ENCODE measurements at places on chromosomes 2 and 18.

GRCh38 chr18:10131460-10132395, 217.9 kb downstream of the VAPA start:
- DNase-seq: no peak

- DNase-seq: no peak
Observed at GRCh38 chr2:18454692-18455235, 105.7 kb downstream of the RDH14 start.

DNA sequence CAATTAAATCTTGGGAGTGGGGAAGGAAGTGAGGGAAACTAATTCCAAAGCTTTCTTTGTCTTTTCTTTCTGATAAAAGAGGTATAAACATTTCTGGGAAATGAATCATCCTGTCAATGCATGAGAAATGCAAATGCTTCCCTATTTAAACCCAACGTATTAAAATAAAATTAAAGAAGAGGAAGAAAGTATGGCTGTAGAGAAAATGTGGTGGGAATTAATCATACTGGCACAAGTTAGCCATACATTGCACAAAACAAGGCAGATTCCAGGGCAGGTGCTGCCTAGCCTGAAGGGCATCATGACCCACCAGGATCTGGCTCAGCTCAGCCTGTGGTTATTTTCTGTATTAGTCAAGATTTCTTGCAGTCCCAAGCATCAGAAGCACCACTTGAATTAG, 338.0 kb downstream of the NYAP2 start:
- no peak for DNase-seq

GRCh38 chr2:12479065-12479601, 237.6 kb upstream of the TRIB2 start:
- no peak for DNase-seq

GRCh38 chr2:101362316-101362715, 25.0 kb downstream of the CREG2 start:
- no peak for DNase-seq

GRCh38 chr2:49714454-49714853, 560.1 kb upstream of the FSHR start:
- DNase-seq: no peak

DNA sequence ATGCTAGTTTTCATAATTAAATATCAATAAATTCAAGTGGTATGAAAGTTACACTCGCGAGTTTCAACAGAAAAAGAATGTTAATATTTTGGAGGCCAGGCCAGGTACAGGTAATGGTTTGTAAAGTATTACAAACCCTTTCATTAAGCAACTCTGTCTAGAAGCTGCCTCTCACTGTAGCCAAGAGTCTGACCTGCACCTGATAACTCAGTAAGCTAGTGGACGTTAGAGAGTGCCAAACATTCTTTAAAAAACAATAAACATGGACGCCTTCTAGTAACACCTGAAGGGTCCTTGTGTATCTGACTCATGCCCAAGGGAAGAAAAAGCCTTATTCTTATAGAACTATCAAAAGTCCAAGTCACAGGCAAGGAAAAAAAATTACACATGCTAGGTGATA, 70.2 kb downstream of the MBD2 start:
- no peak for DNase-seq

DNA sequence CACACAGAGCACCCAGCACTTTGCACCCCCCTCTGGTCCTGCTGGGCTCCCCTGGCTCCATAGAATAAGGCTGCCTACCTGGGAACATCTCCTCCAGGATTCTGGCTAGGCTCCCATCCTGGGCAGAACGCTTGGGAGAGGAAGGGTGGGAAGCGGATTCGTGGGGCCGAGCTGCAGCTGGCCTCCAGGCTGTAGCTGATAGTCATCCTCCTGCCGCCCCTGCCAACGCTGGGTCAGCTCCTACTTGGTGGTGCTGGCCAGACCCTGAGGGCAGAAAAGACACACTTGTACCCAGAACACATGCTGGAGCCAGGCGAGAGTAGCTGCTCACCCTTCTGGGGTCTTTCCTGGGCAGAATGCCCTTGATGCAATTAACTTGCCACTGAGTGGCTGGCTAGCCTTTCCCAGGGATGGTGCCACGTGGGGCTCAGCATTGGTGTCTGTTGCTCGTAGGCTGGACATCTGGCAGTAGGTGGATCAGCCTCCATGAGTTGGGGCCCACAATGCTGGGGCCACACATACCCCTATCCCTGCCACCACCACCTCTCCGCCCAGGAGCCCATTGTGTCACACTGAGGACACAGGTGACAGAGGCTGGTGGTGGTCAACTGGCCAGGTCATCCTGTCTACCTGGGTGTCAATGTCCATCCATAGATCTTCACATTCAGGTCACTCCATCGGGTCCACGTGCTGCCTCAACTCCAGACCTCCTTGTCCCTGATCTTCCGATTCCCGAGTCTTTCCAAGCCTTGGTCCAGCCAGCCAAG, 112.8 kb downstream of the NDUFA10 start:
- no peak for DNase-seq

GRCh38 chr2:84873350-84873749, 7.5 kb downstream of the TRABD2A start:
- no peak for DNase-seq

GRCh38 chr2:71721362-71721665, 268.0 kb downstream of the DYSF start:
- DNase-seq: peak; percentile 50

GRCh38 chr2:229335877-229336346, 64.8 kb upstream of the PID1 start:
- no peak for DNase-seq

- peak; percentile 85 for DNase-seq
Observed at GRCh38 chr18:61998957-61999356, 106.2 kb upstream of the RNF152 start.

GRCh38 chr2:235957251-235957650, 210.9 kb downstream of the GBX2 start:
- no peak for DNase-seq

- peak; percentile 50 for DNase-seq
Observed at GRCh38 chr2:150133623-150134022, 353.8 kb downstream of the RND3 start.

GRCh38 chr2:128585706-128586105, 267.0 kb upstream of the HS6ST1 start:
- peak; percentile 22 for DNase-seq

- DNase-seq: no peak
Observed at GRCh38 chr2:130729322-130730299, 741 bp downstream of the GPR148 start.

DNA sequence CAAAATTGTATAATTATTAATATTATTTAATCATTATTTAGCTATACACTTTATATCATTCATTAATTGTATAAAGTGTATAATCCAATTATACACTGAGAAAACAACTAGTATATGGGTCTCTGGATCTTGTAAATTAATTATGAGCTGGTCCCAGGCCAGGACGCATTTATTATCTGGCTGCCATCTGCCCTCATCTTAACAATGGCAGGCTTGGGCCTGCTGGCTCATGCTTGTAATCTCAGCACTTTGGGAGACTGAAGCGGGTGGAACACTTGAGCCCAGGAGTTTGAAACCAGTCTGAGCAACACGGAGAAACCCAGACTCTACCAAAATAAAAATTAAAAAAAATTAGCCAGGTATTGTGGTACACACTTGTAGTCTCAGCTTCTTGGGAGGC, 502.2 kb upstream of the NRXN1 start:
- no peak for DNase-seq

DNA sequence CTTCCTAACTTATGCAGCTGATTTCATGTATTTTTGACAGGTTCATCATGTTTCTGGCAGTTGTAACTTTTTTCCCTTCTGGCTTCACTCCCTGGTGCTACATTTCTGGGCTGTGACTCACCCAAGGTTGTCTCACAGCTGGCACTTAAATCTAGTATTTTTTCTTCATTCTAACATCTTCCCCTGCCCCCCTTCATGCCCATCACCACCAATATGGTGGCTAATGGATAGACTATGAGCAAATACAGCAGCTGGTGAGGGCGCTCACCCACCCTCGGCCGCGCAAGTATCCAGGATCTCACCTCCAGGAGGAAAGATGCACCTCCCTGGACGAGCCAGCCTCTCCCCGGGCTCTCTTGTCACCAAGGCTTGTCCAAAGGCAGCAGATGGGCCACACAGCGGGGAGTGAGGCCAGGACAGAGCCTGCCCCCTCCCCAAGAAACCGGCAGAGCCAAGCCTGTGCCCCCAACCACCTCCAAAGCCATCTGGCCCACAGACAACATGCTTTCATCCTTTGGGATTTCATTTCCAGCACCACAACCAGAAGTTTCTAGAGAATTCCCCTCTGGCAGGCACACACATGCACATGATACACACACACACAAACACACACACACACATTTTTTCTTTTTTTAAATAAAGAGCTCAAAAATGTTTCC, 39.1 kb downstream of the ATOH8 start:
- no peak for DNase-seq

DNA sequence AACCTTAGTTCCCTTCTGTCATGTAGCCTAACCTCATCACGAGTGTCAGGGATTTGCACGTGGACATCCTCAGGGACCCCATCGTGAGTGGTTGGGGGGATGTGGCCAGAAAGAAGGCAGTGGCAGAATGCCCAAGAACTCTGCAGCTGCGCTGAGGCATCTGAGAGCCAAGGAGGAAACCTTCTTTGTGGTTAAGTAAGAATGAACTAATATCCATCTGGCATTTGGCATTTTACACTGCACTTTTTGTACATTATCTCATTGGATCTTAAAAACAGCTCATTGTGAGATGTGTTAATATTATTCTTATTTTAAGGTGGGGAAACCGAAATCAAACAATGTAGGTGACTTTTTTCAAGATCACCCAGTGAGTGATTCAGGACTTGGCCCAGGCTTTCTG, 32.6 kb upstream of the APCDD1 start:
- DNase-seq: no peak

- DNase-seq: no peak
Observed at GRCh38 chr2:120758181-120759144, 22.8 kb downstream of the GLI2 start.

DNA sequence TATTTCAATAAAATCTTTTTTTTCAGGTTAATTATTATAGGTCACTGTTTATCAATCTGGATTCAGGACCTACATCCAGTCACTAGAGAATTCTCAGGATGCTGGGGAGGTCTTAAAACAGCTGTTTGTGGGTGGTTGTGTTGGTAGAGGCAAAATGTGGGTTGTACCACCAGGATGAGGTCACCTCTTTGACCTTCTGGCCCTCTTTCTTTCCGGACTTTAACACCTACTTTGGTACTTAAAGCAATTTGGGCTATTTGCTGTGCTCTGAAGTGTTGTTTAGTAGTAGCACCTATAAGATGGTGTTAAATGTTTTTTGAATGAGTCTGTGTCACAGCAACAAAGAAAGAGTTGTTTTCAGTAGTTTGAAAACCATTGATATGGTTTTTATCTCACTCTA, 14.6 kb downstream of the EML4 start:
- no peak for DNase-seq

GRCh38 chr2:112529757-112530156, 12.5 kb upstream of the POLR1B start:
- no peak for DNase-seq

DNA sequence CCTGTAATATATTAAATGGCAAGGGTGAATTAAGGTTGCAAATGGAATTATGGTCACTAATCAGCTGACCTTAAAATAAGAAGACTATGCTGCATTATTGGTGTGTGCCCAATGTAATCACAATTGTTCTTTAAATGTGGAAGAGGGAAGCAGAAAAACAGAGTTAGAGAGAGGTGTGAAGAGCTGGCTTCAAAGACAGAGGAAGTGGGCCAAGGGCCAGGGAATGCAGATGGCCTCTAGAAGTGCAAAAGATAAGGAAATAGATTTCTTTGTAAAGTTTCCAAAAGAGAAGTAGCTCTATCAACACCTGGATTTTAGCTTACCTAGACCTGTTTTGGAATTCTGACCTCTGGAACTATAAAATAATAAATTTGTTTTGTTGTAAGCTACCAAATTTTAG, 276.0 kb downstream of the LRRTM1 start:
- no peak for DNase-seq

- DNase-seq: no peak
Observed at GRCh38 chr2:188647430-188648070, 326.6 kb upstream of the COL3A1 start.

DNA sequence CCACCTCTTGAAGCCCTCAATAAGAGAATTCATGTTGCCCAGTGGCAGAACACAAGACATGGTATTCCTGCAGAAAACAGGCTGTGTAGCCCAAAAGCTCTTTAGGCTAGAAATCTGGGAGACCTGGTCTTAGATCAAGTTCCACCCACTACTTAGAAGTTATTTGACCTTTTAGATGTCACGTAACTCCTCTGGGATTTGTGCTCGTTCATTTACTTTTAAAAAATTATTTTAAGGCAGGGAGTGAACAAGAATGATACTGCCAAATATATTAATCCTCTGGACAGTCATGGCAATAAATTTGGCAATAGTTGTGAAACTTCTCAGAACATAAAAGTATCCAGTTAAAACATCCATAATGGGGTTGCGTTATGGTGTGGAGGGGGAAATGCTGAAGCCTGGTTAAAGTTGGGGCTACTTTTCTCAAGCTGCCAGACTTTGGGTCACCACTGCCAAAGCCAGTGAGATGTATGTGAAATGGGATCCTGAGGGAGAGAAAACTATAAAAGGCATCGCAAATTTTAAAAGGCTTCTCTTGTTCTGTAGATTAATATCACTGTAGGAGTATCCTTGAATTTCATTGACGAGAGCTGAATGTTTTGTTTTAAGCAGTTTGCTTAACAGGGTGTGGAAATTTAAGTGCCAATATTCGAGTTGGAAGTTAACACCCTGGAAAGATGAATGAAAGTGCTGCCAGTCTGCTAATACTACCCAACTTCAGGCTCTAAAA, 15.8 kb downstream of the DAPL1 start:
- DNase-seq: no peak

DNA sequence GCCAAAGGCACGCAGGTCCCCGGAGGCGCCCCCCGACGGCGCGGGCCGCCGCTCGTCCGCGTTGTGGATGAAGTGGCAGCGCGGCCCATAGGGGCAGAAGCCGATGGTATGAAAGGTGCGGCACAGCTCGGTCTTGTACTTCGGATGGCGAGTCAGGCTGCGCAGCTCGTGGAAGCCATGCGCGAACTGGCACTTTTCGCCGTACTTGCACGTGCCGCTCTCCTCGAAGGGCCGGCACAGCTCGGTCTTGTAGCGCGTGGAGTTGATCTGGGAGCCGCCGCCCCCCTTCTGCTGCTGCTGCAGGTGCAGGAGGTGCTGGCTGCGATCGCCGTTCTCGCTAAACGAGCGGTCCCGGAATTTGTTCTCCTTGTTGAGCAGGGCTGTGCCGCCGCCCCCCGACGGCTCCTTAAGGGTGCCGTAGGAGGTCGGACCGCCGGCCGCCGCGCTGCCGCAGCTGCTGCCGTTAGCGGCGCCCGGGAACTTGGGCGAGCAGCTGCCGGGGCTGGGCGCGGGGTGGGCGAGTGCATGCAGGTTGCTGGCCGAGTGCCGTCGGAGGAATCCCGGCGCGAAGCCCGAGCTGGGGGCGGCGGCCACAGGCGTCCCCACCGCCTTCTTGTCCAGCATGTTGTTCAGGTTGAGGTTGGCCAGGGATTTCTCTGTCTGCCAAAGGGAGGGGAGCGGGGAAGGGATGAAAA, 1.2 kb downstream of the ZFP36L2 start:
- no peak for DNase-seq

GRCh38 chr18:64379662-64380061, 230.8 kb upstream of the LINC00305 start:
- no peak for DNase-seq

DNA sequence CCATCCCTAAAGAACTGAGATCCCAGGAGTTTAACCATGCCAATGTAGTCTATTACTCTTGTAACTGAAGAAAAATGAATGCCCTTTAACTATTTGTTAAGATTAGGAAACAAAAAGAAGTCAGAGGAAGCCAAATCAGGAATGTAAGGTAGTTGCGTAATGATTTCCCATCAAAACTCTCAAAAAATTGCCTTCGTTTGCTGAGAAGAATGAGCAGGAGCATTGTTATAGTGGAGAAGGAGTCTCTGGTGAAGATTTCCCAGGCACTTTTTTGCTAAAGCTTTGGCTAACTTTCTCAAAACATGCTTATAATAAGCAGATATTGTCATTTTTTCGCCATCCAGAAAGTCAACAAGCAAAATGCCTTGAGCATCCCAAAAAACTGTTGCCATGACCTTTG, 224.0 kb upstream of the SIX2 start:
- DNase-seq: no peak

All from BJ (cell line).